ENCODE measurements at places on chromosomes 3 and 15. TPM values are rescaled to one million over a fixed set of nuclear protein-coding genes. Genes with fewer than 3 reads are reported as not detected.

DNA sequence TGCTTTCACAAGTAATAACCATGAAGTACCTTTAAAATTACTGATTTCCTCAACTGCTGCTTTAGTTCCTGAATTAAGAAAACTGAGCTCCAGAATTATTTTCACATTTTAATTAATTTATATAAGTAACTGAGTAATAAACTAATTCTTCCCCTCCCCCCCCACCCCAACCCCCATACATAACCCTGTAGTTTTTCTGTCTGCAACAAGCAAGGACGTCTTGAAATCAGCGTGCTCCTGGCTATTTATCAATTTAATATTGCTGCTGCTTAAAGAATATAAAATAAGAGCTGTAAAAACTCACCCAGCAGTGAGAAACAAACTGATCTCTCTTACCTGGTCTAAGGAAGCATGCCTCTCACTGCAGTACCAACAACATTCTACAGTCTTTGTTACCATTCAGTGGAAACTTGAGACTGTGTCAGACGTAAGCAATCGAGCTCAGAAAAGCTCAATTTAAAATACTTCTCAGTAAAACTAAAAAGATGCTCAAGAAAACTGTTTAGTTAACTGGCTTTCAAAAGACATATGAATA lies 121.0 kb downstream of the TFDP2 start:
- H3K4me1 ChIP-seq = peaks cover 12% of the 10 kb centered on the region
- 0 out of 2 replicates have a peak overlapping the region, but pooled peaks have one; percentile 6 for H3K27ac ChIP-seq
- no peaks in the 10 kb centered on the region for H3K27me3 ChIP-seq
- DNase-seq = peak; percentile 80
- H3K4me3 ChIP-seq = peak overlapping the region; percentile 75

DNA sequence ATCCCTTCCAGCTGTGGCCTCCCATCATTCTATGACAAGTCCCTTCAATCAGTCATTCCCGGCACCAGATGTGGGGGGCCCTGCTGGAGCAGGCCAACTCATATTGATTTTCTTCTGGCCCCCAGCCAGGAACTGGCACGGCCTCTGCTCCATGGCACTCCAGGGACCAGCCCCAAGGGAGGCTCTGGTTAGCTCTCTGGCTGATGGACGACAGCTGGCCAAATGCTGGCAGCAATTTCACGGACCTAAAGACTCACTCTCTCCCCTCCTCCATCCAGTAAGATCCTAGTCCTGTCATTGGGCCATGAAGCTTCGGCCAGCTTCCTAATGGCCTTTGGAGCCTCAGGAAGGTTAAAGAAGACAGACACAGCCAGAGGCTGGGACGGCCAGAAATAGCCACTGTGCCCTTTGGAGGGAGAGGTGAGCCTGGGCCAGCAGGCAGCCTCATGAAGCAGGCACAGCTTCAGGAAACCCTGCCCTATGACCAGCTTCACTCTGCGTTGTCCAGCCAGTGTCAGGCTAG lies 131.0 kb downstream of the MEX3B start:
- 0 out of 2 replicates have a peak, but pooled peaks cover 16% of the 10 kb centered on the region for H3K27me3 ChIP-seq
- H3K36me3 ChIP-seq = no peaks in the 10 kb centered on the region
- no peak overlapping the region for H3K4me3 ChIP-seq
- no peaks in the 10 kb centered on the region for H3K4me1 ChIP-seq
- DNase-seq = no peak

CFAP100 gene
- not detected for total RNA-seq

CLDN18 gene
- not detected for total RNA-seq

DNA sequence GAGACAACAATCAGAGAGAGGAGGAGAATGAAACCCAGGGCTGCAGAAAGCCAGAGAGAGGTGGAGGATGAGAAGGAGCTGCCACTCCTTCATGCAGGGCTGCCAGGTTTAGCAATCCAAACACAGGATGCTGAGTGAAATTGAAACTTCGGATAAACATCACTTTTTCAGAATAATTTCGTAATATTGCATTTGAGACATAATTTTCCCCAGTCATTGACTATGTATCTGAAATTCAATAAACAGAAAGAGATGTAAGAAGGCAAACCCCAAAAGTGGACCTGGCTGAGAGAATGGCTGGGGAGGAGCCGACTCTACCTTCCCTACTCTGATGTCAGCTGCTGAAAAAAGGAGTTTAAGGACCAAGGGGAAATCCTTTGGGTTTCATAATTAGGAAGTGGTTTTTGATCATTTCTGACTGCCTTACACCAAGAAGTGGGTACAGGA lies 33.8 kb downstream of the SLC9A9 start:
- H3K36me3 ChIP-seq = no peaks in the 10 kb centered on the region
- peaks cover 7% of the 10 kb centered on the region for H3K4me1 ChIP-seq
- H3K27me3 ChIP-seq = no peaks in the 10 kb centered on the region
- H3K27ac ChIP-seq = no peak overlapping the region
- no peak overlapping the region for H3K4me3 ChIP-seq

Data from GM23248 (cell line).